Posterior vena cava (tissue), 2 donors: ENCODE measurements at places on chromosomes 3 and 15. TPM values are rescaled to one million over a fixed set of nuclear protein-coding genes. Genes with fewer than 3 reads are reported as not detected.

DNA sequence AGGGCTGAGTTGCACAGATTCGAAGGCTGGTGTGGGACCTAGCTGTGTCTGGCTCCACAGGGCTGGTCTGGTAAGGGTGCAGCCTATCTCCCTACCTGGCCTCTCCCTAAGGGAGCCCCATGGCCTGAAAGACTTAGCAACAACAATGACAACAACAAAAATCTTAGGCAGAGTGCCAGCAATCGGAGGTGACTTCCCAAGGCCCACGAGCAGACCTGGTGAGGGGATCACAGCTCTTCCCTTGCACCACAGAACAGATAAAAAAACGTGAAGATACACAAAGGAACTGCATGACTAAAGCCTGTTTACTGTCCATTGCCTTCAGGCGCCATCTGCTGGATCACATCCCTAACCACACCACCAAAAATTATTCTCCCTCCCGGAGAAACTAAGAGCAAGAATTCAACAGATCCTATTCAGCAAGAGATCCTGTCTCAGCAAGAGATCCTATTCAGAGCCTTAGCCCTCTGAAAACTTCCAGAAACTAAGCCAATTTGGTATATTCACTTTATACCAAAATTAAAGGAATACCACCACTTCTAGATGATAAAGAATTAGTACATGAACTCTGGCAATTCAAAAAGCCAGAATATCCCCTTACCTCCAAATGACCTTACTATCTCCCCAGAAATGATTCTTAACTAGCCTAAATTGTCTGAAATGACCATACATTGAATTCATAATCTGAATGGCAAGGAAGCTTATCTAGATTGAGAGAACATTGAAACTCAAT lies 24.1 kb upstream of the OR5K4 start:
- no peak for DNase-seq

DNA sequence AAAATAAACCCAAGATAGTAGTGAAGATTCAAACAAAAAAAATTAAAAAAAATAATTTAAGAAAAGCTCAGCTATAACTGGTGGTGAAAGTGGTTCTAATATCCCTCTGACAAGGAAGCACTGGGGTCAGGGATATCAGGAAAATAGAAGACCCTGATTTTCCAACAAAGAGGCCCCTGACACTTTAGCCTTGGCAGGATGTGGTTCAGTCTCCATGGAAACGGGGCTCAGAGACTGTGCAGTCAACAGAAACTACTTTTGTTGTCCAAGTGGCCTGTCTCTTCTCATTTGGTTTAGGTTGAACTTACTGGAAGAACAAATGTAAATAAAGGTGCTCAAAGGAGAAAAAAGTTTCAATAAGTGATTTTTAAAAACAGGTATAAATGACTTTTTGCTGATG lies 27.2 kb downstream of the INTS14 start:
- DNase-seq: no peak

The ALDH1A3 gene
- 29.9 TPM for total RNA-seq

GRCh38 chr3:124998247-124998630 lies 57.6 kb downstream of the HEG1 start:
- DNase-seq: no peak

- DNase-seq: no peak
Measured at GRCh38 chr15:36358094-36358493, 221.3 kb upstream of the CDIN1 start.

The C15orf62 gene
- 0.28 TPM for total RNA-seq

The UCN2 gene
- not detected for total RNA-seq

The NUP210 gene
- 2.2 TPM for total RNA-seq

The ADAMTS17 gene
- 6.8 TPM for total RNA-seq

- DNase-seq: no peak
Measured at GRCh38 chr3:33937628-33938027, 139.2 kb downstream of the PDCD6IP start.

The CILP gene
- 43.4 TPM for total RNA-seq

- no peak for DNase-seq
Measured at GRCh38 chr3:152402695-152403451, 134.1 kb downstream of the MBNL1 start.

The SLC2A2 gene
- not detected for total RNA-seq

DNA sequence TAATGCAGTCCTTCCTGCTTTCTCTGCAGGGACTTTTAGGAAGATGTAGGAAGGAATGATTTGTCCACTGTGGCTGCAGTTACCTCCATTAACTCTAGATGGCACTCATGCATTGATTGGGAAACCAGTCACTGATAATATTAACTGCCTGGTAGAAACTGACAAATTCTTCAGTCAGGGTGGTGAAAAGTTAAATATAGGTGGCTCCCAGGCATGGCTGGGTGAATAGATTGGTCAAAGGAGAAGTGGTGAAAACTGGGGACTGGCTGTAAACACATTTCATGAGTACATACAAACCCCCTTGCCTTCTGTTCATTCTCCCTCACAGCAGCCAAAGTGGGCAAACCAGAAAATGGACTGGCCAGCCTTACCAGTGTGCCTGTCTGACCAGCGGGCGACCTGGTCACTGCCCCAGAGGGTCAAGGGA lies 333.4 kb downstream of the THSD4 start:
- no peak for DNase-seq
